ENCODE measurements at places on chromosomes 5 and 9.
A peak's percentile ranks its signal among the peaks of the same experiment; 100 is the strongest.

DNA sequence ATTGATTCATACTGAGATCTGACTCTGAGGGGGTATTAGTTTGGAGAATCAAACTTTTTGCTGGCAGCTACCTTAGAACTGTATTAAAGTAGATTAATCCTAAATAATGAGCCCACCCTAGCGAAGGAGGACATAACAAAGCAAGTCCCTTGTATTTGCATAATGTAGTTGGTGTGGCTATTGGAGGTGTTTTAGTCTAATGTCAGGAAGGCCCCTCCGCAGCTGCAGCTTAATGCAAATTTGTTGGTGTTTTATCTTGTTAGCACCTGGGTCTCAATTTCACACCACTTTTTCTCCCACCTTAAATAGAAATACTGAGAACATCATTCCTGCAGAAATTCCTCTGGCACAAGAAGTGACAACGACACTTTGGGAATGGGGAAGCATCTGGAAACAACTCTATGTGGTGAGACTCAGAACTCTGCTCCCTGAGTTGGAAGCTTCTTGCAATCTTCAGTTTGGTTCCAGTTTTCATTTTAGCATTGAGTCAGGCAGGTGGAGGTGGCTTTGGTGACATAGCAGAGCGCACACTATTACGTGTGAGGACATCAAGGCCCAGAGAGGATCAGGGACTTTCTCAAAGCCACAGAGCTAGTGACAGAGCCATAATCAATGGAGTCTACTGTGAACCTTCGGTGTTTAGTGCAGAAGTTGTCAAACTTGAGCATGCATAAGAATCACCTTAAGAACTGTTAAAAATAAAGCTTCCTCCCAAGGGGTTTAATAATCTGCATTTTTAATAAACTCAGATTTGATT lies 33.9 kb downstream of the DOCK2 start:
- no peak for DNase-seq

DNA sequence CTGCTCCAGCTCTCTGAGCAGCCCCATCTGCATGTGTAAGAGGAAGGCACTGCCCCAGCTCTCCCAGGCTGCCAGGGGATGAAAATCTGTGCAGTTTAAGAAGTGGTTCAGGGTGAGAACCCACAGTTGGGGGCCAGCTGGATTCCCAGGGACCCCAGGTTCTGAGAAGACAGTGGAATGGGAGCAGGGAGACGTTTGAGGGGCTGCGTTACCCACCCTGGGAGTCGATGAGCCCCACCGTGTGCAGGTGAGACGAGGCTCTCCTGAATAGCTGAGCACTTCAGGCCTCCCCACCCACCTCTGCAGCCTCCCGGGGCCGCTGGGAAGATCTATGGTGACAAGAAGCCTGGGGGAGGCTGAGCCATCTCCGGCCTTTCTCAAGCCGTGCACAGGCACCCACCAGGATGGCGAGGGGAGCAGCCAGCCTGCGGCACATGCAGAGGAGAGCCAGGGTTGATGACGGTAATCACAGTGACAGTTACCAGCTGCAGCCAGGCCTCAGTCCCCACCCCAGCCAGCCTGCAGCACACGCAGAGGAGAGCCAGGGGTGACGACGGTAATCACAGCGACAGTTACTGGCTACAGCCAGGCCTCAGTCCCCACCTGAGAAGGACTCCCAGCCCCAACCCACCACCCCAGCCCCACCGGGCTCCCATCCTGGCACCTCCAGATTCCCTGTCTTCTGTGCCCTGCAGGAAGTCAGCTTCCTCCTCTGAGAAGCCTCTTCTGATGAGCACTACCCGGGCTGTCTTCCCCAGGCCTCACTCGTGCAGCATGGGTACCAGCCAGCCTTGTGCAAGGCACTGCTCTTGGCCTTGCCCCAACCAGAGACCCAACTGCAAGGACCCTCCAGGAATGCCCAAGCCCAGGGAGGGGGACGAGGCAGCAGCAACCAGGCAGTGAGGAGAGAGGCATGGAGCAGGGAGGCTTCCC lies 150.8 kb upstream of the PPP1R26 start:
- DNase-seq, result no peak

DNA sequence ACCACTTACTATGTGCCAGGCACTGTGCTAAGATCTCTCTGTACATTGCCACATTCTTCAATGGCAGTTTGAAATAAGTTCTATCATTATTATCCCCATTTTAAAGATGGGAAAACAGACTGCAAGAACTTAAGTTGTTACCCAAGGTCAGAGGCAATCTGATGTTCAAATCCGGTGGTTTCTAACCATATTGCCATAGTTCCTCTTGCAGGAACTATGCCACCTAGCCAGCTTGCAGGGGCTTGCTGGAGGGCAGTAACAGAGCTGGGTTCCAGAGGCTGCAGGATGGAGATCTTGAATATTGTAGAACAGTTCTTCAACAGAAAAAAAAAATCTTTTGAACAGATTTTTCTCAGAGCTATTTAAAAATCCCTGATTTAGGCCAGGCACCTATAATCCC lies 71.8 kb upstream of the TNFAIP8 start:
- DNase-seq, result no peak

- peak; percentile 46 for DNase-seq
Measured at GRCh38 chr9:124267271-124267807, 9.6 kb downstream of the NEK6 start.

DNA sequence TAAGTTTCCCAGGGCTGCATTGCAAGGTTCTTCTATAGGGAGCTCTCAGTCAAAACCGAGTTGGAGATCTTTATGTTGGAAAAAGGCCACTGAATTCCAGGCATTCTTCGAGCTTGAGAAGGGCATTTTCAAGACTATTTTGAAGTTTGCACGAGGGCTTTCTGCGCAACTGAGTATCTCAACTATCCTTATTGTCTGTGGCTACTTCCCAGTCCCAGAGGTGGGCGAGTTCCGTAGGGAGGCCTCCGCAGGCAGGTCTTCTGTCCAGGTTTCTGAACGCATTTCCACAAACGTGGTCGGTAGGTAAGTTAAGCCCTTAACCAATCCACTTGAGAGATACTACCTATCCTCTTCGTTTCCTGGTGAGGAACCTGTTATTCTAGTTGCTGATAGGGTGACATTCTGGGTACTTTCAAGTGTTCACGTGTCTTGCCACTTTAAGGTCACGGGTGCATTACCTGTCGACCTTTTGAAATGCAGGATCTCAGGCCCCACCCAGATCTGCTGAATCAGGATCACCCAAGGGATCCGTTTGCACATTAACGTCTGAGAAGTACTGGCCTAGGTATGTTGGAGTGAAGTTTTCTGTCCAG lies 51.4 kb upstream of the TJP2 start:
- DNase-seq, result no peak

GRCh38 chr9:20405078-20405477 lies 217.2 kb downstream of the MLLT3 start:
- DNase-seq, result no peak

GRCh38 chr9:83538172-83538889 lies at the start of gene FRMD3:
Gene FRMD3, minus strand, starts transcription at chr9:83538401. Its CDS starts 170 bp downstream, at chr9:83538231.
- DNase-seq, result peak; percentile 54

GRCh38 chr9:125467116-125467740 lies 205.6 kb downstream of the GAPVD1 start:
- no peak for DNase-seq

DNA sequence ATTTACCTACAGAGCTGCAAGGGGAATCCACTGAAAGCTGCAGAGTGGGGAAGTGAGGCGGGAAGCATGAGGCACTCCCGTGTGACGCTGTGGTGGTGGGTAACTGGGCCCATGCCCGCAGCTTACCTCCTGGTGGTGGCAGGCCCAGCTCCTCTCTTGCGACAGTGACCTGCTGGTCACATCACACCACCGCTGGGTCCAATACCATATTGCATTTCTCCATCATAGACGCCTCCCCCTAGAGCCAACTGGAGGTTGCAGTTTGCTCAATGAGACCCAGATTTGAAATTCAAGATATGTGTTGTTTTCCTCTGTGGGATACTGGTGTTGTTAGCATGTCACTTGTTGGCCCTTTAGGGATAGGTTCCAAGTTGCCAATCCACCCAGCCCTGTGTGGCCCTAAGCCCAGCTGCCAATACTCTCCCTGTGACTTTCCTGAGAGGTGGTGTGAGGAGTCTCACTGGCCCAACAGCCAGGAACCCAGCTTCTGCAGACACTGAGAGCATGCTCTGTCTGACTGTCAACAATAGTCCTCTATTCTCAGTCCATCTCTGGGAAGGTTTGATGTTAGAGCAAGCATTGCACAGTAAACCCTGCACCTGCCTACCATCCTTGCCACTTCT lies 428.3 kb downstream of the GADD45G start:
- DNase-seq, result no peak

DNA sequence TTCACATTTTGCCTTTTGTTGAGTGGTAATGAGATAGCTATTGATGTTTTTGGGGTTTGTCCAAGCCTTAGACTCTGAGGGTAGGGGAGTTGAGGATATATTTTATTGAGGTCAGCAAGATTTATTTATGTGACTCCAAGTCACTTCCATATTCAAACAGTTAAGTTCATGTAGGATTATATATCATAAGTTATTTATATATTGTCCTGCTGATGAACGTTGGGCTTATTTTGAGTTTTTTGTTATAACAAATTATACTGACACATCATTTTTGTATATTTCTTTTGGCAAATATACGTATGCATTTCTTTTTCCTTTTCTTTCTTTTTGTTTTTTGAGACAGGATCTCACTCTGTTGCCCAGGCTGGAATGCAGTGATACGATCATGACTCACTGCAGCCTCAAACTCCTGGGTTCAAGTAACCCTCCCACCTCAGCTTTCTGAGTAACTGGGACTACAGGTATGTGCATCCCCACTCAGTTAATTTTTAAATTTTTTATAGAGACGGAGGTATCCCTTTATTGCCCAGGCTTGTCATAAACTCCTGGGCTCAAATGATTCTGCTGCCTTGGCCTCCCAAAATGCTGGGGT lies 23.5 kb upstream of the IL12B start:
- no peak for DNase-seq

GRCh38 chr9:15277400-15278090 lies 29.5 kb downstream of the TTC39B start:
- peak; percentile 38 for DNase-seq

DNA sequence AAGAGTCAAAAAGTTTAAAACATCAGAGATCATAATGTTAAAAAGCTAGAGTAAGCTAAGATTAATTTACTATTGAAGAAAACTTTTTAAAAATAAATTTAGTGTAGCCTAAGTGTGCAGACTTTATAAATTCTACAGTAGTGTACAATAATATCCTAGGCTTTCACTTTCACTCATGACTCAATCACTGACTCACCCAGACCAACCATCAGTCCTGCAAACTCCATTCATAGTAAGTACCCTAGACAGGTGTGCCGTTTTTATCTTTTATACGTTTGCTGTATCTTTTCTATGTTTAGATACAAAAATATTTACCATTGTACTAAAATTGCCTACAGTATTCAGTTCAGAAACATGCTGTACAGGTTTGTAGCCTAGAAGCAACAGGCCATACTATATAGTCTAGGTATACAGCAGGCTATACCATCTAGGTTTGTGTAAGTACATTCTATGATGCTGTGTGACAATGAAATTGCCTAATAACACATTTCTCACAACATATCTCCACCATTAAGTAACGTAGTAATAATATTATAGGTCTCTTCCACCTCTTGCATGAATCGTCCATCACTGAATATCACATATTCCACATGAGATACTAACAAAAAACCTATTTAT lies 59.2 kb downstream of the MEGF9 start:
- no peak for DNase-seq

GRCh38 chr5:83947763-83948162 lies 227.1 kb upstream of the HAPLN1 start:
- no peak for DNase-seq

DNA sequence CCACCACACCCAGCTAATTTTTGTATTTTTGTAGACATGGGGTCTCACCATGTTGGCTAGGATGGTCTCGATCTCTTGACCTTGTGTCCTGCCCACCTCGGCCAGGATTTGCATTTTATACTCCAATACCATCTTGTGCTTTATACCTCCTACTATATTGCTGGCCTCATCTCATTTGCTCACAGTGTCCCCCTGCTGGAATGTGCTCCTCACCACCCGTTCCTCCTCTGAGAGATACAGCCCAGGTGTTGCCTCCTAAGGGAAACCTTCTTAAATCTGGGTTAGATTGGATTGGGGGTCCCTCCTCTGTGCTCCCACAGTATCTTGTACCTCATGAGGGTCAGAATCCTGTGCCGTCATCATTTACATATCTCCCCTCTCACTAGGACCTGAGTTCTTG lies 131.7 kb downstream of the PAPPA start:
- no peak for DNase-seq

DNA sequence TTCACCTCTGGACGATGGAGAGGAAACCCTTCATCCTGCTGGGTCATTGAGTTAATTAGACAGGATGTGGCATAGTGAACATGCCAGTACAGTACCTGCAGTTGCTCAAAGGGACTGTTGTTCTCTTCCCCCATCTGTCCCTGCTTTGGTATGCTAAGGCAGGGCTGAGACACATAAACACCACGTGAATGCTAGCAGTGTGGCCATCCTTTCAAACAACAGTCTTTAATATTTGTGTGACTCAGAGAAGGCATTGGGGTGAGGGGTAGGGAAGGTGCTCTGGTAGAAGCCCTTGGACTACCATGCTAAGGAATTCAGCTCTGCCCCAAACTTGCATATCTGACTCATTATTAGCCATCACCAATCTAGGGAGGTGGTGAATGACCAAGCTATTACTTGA lies 180.2 kb upstream of the ZNF618 start:
- DNase-seq, result no peak

GRCh38 chr9:112408819-112409218 lies 28.9 kb downstream of the HSDL2 start:
- DNase-seq, result no peak

- DNase-seq, result peak; percentile 79
Measured at GRCh38 chr5:135565725-135566421, 12.9 kb downstream of the CXCL14 start.

GRCh38 chr5:181223058-181223728 lies at the start of gene TRIM41:
Gene TRIM41, plus strand, starts transcription at chr5:181223281. Its CDS starts 719 bp downstream, at chr5:181224000.
- no peak for DNase-seq

- DNase-seq, result no peak
Measured at GRCh38 chr9:37801287-37801850, 772 bp downstream of the DCAF10 start.

GRCh38 chr5:68254810-68255209 lies 39.3 kb downstream of the PIK3R1 start:
- DNase-seq, result no peak

DNA sequence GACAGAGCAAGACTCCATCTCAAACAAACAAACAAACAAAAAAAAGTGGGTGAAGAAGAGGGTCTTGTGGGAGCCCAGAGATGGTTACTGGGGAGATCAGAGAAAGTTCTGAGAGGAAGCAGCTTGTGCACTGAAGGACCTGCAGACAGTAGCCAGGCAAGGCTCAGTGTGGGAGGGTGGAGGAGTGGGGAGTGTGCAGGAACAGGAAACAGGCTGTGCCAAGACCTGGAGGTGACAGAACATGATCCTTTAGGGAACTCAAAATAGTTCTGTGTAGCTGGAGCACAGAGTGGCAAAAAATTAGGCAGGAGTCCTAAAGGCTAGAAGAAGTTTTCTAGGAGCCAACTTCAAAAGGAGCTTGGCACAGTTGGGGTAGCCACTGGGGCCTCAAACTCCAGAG lies 19.2 kb upstream of the NANS start:
- DNase-seq, result no peak

DNA sequence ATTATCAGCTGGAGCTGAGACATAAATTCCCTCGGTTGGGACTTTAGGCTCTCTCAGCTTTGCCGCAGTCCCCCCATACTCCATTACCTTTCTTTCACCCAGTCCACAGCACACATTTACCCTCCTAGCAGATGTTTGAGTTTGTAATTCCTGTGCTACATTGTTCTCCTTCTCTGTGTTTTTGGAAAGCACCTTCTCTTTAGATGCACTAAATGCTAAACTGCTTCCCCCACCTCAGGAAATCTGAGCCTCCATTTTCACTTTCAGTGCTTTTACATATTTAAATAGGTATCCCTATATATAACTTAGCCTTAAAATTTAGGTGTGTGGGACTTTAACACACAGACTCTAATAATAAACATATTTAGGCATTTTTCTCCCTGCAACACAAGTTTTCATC lies 356.9 kb downstream of the NFIB start:
- no peak for DNase-seq
